ENCODE measurements at places on chromosomes 3 and 15.

DNA sequence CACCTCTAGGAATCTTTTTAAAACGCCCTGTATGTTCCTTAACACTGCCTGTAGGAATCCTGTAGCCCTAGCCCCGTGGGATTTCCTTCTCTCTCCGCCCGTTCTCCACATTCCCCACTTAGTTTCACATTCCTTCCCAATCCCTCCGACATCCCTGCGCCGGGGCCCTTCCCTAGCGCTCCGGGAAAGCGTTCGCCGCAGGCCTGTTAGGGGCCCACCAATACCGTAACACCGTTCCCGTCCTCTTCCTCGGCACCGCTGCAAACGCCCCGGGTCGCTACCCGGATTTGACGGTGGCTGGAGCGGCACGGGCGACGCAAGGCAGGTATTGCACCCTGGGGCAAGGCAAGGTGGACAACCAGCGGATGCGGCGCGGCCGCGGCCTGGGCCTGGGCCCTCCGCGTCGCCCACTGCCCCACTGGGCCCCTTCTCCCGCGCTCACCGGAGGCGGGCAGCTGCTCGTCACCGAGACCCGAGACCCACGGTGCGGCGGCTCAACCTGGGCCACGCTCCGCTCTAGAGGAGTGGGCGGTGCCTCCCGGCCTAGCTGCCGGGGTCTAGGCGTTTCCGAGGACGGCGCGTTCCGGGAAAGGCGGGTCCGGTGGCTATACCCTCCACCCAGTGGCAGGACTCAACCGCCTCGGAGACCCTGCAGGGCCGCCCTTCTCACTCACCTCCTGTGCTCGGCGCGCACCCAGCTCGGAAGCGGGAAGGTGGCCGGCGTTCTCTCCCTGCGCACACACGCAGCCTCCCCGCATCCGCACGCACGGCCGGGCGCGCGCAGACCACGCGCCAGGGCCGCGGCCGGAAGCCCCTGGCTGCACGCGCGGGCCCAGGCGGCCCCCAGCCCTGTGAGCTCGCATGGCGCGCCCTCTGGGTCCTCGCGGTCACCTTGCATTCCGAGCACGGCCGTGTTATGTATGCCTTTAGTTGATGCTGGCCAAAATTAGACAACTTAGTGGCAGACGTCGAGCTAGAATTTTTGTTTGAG, at the start of gene B3GALNT1:
Gene B3GALNT1 (minus strand): TSS at position 789 of the 991 bp plus-strand sequence. CDS start 18,595 bp downstream, outside the sequence.
- DNase-seq, result peak; percentile 78

GRCh38 chr3:169379496-169380090, 283.9 kb downstream of the MECOM start:
- no peak for DNase-seq

DNA sequence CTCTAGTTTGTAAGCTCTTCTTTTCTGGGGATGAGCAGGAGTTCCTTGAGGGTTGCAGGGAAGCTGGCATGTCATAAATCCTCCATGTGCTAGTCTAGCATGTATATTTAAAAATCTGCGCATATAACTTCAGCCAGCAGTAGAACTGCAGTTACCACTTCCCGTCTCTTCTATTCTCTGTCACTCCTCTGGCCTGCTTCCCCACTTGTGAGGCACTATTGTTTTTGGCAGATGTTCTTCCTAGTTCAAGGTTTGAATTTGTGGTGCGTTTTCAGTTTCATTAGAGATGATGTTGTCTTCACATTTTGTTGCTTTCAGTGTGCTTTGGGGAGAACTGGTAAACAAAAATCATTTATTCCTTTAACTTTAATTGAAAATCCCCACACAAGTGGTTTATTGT, 169.1 kb upstream of the ZPLD1 start:
- no peak for DNase-seq

DNA sequence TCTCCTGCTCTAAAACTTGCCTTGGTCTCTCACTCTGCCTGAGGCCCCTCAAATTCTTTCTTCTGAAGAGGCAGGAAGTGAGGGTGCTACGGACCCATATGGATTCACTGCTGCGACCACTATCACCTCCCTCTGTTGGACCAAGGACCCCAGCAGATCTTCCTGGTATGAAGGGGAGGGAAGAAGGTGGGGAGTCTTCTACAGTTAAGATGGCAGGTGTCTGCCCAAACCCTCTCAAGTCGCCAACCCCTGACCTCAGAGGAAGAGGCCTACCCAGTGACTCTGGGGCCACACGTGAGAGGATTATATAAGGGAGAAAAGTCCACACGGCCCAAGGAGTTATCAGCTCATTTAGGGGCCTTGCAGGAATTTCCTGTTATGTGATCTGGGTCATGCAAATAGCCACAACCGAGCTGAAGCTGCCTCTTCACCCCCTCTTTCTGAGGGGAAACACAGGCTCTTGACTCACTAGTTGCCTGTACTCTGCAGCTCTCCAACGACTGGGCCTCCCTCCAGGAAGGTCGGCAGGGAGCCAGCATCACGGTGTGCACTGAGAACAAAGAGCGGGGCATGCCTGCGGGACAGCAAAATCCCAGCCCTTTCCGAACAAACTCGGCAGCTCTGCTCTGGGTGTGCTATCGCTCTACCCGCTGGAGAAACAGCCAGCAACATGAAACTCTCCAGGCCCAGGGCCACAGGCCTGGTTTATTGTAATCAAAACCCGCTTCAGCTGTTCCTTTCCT, 116.0 kb downstream of the XXYLT1 start:
- DNase-seq, result peak; percentile 95

DNA sequence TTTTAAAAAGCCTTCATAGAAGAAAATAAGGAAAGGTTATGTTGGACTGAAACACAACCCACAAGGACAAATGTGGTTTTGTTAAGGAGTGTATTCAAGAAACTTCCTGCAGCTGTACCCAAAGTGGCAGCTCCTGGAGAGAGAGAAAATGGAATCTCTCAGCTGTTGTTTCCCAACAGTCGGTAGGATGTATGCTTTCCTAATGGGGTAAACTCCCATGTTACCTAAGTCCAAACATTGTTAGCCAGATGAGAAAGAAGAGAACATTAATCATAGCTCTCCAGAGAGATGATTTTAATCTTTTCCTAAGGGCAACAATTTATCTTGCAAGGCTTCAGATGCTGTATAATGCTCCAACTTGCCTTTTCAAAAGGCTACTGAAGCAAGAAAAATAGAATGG, 22.6 kb upstream of the TEX9 start:
- DNase-seq, result no peak

DNA sequence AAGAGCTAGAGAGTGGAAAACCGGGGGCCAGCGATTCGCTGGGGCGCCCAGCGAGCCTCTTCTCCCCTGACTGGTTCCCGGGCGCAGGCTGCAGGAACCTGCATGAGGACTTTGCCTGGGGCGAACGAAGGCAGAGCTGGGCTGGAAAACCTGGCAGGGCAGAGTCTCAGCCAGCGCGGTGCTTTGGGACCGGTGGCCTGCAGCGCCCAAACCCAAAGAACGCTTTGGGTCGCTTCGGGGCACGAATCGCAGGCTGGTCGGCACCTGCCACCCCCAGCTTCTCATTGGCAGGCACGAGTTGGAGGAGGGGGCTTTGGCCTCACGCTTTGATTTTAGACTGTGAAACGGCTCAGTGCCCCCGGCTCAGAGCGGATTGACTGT, 3.0 kb downstream of the ONECUT1 start:
- DNase-seq, result no peak

DNA sequence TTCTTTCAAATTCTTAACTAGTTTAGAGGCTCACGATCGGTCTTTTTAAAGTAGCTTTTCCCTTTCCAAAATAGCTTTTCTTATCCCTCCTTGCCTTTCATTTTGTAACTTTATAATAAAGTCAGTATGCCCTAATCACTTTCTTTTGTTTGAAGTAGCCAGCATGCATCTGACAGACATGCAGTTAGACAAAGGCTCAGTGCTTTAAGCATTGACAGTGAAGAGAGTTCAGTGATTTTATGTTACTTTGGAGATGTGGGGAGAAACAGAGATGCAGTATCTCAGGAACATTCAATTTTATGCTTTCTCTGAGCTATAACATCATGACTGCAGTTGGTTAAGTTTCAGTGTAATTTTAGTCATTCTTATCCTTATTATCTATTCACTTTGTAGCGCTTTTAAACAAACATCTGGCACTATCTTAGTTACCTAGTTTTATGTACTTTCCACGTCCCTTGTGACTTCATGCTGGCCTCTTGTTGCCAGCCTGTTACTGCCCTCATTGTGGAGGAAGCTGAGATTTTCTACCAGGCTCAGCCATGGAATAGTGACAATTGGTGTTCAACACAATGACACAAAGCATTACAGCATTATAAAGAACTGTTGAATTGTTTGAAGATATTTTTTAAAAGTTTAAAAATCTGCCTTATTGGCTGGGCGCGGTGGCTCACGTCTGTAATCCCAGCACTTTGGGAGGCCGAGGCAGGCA, 90.3 kb downstream of the AKAP13 start:
- no peak for DNase-seq

GRCh38 chr3:28467414-28467813, 118.8 kb upstream of the AZI2 start:
- no peak for DNase-seq

DNA sequence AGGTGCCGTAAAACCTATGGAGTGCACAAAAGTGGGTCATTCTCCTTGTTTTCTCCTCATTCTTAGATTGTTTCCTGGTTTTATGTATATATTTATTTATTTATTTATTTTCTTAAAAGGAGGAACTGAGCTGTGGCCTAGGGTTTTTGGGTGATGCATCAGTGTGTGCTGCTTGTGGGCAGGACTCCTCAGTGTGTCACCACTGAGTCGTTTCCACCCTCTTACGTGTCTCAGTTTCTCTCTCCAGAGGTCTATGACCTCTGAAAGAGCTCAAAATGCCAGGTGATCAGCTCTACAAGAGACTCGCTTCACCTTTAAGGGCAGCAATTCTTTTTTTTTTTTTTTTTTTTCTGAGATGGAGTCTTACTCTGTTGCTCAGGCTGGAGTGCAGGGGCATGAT, 72.9 kb downstream of the CD200 start:
- peak; percentile 9 for DNase-seq

DNA sequence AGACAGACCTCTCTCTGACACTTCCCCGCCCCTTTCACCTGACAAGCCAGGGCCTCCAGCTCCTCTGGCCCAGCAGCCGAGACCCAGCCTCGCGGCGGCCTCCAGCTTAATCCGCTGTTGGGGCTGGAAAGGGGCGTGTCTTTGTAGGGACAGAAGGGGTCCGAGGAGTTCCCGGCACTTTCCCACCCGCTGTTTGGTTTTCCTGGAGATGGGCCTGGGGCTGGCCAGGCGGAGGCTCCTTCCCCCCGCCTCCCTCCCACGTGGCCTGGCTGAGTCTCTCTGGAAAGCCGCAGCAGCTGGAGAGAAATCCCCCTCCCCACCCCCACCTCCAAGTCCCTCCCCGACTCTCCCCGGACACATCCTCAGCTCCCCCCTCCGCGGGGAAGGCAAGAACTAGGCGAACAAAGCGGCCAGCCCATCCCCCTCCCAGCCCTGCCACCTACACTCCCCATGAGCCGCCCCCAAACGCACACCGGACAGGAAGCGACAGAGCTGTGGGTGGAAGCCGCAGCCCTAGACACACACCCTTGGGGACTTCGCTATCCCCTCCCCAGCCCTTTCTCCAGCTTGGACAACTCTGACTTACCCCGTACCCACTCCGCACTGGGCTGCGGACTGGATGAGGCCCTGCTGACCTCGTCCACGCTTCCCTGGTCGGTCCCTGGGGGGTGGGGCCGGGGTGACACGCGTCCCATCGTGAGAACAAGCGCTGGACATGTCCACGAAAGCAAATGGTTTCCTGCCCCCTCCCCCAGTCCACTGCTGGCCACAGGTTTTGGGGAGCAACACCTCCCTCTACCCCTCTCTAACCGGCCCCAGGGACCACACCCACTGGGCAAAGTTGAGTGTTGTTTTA, 1.2 kb downstream of the IGDCC4 start:
- peak; percentile 93 for DNase-seq

GRCh38 chr3:58581328-58582091, 4.3 kb upstream of the FAM107A start:
- DNase-seq, result no peak

DNA sequence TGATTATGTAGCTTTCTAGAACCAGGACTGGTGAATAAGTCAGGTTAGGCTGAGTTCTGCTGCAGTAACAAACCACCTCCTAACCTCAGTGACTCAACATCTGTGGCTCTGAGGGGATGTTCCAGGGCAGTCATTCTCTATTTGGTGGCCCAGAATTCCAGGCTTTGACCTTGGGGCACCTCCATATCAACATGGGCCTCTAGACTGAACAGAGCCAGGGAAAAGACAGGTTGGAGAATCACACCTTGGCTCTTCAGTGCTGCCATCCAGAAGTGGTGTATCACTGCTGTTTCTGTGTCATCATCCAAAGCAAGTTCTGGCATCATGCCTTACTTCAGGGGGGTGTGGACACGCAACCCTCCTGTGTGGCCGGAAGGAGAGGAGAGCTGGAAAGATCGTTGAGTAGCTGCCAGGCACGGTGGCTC, 15.3 kb downstream of the ZBTB47 start:
- DNase-seq, result no peak

DNA sequence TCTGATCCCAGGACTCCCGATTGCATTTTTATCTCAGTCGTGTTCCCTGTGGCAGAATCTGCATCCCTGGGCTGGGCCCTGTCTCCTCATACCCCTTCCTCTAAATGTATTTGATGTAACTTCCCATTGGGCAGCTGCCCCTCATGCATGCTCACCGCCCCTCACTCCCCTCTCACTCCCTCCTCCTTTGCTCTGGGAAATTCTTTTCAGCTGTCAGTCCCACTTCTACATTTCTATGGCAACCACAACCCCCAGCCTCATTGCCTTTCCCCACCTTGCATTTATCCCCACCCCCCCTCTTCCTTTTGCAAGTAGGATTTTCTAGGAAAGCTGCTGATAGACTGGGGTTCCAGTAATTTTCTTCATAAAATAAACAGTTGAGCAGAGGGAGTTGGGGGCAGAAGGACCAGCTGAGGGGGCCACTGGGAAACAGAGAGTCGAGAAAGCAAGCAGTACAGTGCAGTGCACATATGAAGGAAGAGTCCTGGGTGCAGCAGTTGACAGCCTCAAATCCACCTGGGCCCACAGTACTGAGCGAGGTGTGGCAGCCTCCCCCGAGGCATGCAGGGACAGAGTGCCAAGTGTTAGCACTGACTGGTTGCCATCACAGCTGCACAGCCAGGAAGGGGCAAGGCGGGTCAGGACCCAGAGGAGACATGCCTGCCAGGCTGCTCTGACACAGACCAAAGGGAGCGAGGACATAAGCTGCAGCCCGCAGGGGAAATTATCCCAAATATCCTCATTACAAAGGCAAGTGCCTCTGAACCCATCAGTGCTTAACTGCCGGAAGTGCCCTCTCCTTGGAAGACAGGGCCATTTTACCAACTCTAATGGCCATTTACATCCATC, 476.3 kb downstream of the EPHB1 start:
- DNase-seq, result no peak

DNA sequence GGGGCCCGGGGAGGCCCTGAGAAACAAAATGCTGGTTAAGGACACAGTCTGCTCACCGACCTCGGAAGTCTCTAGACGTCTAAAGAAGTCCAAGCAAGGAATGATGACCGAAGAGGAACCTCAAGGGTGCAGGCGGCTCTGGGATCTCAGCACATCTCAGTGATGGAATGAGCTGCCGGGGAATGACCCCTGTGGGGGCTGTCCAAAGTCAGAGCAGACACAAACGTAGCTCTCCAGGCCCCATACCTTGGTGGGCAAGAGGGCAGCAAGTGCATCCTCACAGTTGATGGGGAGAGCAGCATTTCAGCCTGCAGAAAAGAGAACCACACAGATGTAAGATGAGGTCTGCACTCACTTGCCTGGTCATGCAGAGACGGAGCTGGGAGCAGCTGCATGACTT, 129.1 kb downstream of the IGF1R start:
- DNase-seq, result no peak
